AML-193 (cell line): ENCODE measurements at places on chromosomes 4 and X.
A peak's percentile ranks its signal among the peaks of the same experiment; 100 is the strongest.

DNA sequence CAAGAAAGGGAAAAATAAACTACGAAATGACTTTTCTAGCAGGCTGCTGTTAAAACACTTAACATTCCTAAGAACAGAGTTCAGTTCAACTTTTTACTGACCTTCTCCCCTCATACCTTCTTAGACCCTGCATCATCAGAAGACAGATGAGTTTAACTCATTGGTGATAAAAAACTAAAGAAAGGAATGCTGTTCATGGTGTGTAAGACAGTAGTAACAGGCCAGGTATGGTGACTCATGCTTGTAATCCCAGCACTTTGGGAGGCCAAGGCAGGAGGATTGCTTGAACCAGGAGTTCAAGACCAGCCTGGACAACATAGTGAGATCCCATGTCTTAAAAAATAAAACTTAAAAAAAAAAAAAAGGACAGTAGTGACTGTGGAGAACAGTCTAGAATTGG is 16.2 kb downstream of the RBM47 start:
- no peak for DNase-seq

DNA sequence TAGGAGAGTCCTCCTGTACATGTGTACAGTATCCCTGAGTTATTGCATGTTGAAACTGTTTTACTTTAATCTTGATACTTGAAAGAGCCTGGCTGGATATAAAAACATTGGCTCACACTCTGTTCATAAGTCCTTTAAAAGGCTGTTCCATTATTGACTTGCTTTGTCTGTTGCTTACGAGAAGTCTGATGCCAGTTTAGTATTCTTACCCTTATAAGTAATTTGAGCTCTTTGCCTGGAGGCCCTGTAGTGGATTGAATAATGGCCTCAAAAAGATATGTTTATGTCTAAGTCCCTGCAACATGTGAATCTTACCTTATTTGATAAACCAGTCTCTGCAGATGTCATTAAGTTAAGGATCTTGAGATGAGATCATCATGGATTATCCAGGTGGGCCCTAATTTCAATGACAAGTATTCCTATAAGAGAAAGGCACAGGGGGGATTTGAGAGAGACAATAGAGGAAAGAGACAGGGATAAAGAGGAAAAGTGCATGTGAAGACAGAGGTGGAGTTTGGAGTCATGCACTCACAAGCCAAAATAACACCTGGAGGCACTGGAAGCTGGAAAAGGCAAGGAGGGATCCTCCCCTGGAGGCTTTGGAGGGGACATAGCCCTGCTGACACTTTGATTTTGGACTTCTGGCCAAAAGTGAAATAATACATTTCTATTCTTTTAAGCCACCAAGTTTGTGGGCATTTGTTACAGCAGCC is 98.1 kb downstream of the IRF2 start:
- DNase-seq: no peak

DNA sequence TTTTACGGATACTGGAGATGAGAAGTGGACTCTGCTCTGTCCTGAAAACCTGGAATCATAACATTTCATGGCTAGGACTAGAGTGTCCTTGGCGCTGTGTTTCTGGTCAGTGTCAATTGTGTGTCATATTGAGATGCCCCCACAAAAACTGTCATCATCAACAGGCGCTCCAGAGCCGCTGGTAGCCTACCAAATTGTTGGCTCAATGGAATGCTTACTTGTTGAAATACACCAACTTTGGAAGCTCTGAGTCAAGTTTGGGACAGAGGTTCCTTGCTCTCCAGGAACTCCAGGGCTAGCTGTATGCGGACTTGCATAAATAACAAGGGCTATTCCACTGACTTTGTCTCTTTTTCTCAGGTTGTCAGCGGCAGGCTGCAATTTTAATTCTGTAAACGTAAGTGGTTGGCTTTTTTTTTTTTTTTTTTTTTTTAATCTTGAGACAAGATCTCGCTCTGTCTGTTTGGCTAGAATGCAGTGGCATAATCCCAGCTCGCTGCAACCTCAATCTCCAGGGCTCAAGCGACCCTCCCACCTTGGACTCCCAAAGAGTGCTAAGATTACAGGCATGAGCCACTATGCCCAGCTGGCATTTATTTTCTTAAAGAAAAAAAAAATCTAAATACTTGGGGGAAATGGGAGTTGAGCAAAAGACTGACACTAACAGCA is 871 bp upstream of the HPGD start:
- no peak for DNase-seq

DNA sequence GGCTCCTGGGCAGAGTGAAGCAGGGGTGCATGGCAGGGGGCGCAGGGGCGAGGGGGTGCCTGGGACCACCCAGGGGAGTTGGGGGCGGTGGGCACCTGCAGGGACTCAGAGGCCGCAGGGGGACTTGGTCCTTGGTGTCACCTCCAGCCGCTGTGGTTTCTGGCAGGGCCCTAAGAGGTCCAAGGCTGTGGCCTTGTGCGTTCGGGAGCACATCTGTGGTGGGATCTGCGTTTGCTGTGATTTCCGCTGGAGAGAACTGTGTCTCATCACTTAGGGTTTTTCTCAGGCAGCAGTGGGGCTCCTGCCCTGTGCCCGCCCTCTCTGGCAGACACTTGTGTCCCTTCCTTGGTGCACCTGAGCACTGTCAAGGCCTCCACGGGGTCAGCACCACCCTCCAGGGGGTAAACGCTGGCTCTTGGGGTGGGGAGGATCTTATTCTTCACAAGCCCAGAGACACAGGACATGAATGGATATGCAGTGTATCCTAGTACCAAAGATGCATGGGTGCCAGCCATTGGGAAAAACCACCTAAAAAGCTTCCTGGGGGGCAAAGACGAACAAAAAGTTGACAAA is 66.5 kb downstream of the ACOX3 start:
- DNase-seq: no peak

DNA sequence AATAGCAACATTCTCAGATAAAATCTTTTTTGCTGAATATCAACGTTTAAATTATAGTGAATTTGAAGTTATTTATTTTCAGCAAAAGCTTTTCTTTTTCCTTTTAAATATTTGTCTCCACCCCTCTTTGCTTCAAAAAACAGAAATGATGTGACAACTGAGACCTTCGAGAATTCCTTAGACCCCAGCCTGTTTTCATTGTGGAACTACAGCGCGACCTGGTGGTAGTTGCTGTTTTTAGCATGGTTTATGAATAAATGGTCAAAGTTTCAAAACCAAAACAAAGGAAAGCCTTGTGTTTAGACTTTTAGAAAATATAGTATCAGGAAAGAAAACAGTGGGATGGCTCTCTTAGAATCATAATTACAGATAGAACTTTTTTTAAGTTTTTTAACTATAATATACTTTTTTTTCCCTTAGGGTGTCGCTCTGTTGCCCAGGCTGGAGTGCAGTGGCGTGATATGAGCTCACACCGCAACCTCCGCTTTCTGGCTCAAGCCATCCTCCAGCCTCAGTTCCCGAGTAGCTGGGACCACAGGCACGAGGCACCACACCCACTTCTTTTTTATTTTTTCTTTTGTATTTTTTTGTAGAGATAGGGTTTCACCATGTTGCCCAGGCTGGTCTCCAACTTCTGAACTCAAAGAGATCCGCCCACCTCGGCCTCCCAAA is 26.8 kb upstream of the TMEM184C start:
- DNase-seq: peak; percentile 29

DNA sequence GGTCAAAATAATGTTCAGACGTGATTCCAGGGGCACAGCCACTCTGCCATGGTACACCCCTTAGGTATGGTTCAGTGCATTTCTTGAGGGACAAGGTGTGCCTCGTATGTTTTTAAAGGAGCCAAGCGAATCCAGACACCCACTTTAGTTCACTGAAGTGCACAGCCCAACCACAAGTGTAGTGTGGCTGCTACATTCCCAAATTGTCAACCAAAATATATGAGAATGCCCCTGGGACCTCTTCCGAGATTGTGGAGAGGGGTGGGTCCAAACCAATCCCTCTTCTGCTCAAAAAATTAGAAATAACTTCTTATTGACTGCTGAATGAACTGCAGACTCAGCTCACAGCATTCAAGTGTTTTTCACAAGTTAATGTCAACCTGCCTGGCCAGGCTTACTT is 7.4 kb upstream of the BRS3 start:
- DNase-seq: no peak

- DNase-seq: no peak
These were observed 185.6 kb upstream of the BANK1 start for GRCh38 chr4:101604976-101605375.

GRCh38 chr4:80103629-80104028 is 30.6 kb upstream of the ANTXR2 start:
- DNase-seq: peak; percentile 59

GRCh38 chrX:134171661-134172587 is 65.1 kb upstream of the CCDC160 start:
- no peak for DNase-seq

- DNase-seq: no peak
These were observed 408.2 kb upstream of the NR3C2 start for GRCh38 chr4:148850257-148850995.

- DNase-seq: no peak
These were observed 43.4 kb upstream of the OGT start for GRCh38 chrX:71489540-71489939.

DNA sequence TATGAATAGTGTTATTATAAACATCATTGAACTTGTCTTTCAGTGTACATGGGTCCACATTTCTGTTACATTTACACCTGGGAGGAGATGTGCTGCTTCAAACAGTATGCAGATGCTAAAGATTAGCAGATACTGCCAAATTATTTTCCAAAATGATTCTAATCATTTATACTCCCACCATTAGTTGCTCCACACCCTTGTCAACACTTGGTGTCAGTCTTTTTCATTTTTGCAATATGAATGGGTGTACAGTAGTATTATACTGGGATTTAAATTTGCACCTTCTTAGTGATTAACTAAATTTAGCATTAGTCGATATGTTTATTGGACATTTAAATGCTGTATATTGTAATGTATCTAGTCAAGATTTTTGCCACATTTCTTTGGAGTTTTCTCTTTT is 131.6 kb upstream of the GRID2 start:
- DNase-seq: no peak

DNA sequence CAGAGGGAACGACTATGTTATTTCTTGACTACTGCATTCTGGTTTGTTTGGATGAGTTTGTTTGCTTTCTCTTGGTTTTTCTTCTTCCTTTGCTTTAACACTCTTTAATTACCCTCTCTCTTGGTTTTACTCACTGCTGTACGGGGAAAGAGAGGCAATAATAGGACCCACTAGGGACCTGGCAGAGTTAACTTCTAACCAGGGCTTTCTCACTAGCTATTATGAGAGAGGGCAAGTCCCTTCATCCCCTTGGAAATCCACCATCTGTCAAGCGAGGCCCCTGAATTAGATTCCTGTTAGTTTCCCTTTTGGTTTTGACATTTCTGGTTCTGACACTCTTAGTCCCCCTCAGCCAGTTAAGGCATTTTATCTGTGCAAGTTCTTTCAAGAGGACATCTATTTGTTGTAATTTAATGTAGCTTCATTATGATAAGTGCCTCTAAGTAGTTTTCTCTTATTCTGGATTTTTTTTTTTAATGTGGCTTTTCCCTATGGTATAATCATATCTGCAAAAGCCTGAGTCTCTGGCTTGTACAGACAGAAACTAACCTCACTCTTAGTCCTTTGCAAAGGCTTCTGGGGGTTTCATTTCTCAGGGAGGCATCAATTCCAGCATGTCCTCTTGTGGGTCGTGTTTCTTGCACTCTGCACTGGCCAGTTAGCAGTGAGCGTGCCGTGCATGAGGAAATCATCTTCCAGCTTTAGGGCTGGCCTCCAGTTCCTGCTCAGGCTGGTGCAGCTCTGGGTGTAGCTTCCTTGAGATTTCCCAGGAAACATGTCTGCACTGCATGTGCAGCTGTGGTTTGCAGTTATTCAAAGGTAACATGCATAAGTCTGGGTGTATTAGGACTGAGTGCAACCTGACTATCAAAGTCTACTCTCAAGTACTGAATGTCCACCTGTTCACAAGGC is 221.3 kb downstream of the STIM2 start:
- no peak for DNase-seq

GRCh38 chr4:158001756-158002155 is 171.1 kb downstream of the GASK1B start:
- no peak for DNase-seq

- no peak for DNase-seq
These were observed 3.4 kb upstream of the HMX1 start for GRCh38 chr4:8874896-8875680.

GRCh38 chr4:16136827-16137226 is 53.0 kb upstream of the PROM1 start:
- no peak for DNase-seq

- no peak for DNase-seq
These were observed 91.5 kb downstream of the ATRX start for GRCh38 chrX:77694491-77694890.

DNA sequence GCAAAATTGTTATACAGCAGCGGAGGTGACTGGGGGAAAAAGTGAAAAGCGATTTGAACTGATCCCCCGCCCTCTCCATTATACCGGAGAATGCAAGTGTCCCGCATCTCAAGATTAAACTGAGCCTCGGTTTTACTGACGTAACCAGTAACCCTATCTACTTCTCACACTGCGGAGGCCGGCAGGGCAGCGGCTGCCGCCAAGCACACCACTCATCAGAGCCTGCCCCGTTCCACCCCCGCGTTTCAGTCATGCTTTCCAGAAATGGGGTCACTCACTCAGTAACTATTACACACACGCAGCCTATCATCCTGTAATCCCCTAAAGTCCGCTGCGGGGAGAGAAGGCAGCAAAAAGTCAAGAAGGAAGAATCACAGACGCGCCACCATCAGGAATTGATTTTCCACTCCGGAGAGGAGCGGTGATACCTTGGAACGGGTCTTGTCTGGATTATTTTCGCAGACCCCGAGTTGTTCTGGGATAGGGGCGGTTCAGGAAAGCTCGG is 1.4 kb downstream of the RPS6KA3 start:
- no peak for DNase-seq

DNA sequence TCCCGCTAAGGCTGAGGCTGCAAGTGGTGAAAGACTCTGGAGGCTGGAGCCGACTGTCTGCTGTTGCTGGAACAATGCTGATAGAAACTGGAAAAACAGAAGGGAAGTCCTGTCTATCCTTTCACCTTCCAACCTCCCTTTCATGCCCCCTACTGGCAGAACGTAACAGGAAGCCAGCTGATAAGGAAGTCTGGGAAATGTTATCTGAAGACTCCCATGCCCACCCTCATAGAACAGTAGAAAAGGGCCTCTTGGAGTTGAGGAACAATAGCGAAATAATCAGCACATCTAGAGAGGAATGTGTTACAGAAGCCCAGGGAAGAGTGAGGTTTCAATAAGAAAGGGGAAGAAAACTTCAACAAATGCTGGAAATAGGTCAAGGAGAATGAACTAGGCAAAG is 117.1 kb upstream of the DKK2 start:
- no peak for DNase-seq

DNA sequence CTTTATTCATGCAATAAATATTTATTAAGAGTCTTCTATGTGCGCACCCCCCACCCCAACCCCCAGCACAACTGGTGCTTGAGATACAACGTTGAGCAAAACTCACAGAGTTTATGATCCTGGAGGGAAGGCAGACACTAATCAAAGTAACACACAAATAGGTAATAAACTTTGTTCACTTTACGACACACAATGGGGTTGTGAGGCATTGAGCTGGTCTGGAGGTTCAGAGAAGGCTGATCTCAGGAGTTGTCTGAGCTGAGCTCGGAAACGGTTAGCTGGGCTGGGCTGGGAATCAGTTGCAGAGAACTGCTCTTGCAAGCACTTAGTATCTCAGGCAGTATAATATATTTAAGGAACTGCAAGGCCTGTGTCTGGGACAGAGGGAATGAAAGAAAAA is 238.5 kb downstream of the SCFD2 start:
- no peak for DNase-seq

- no peak for DNase-seq
These were observed 92.5 kb upstream of the BRS3 start for GRCh38 chrX:136395271-136395670.
